ENCODE measurements at places on chromosomes 1 and 21. TPM values are rescaled to one million over a fixed set of nuclear protein-coding genes. Genes with fewer than 3 reads are reported as not detected.

GRCh38 chr1:29105822-29106221 lies 17.9 kb downstream of the TMEM200B start:
- no peak for DNase-seq

- DNase-seq = peak; percentile 23
Measured at GRCh38 chr1:174999936-175000696, at the start of gene CACYBP. CACYBP (plus strand) TSS chr1:174999947; CDS start chr1:175000181, 234 bp downstream.

- DNase-seq = no peak
Measured at GRCh38 chr1:101178688-101179491, 57.9 kb upstream of the S1PR1 start.

GRCh38 chr1:19287436-19288185 lies 959 bp downstream of the AKR7A3 start:
- no peak for DNase-seq

DNA sequence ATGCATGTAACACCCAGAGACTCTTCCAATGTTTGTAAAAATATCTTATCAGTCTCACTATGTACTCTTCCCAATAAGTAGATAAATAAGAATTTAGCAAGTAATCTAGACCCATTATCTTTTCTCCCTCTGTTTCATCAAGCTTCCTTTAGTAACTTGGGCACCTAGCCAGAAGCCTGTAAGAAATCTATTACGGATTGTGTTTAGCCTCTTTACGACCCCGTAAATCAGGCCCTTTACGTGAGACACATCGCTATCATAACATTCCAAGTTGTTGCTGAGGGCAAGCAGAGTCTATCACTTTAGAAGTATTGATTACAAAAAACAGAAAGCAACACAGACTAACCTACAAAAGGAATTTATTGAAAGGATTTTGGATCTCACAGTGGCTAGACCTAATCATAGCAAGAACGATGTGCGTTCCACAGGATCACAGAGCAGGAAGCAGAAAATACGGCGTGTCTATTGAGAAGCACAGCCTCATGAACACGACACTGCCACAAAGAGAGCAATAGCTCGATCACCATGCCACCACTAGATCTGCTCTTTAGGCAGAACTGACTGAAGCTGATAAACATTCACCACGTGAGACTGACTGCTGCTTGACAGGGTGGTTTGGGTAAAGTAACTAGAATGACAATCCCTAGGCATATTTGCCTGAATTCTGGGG lies 922.1 kb downstream of the AMY1C start:
- no peak for DNase-seq

DNA sequence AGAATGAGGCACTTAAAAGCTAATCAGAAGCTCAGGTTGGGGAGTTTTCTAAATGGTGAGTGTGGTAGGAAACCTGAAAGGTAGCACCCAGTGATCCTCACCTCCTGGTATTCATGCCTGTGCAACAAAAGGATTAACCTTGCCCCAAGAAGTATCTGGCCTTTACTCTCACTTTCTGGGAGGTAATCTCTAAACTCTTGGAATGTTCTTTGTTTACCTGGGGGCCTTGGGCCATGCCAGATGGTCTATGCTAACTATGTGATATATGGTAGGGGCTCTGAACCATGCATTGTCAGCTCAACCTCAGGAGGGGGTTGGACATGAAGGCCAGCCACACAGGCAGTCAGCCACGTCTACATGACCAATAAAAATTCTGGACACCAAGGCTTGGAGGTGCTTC lies 24.4 kb upstream of the TRIM33 start:
- DNase-seq = no peak

GRCh38 chr21:42781150-42781970 lies 98.0 kb downstream of the WDR4 start:
- DNase-seq = no peak

DNA sequence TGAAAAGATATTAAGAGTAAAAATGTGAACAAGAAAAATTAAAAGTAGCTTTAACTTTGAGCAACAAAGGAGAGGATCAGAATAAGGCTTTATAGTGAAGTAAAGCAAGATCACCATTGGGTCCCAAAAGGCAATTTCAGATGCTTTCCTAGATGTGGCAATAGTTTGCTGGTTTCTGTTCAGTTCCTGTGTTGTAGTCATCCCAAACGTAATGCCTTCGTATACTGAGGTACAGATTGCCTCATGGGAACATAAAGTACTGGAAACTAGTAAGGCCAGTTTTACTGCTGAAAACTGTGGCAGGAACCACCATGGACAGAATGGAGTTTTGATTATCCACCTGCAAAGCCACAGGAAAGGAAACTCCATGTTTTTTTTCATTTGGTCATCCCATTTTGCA lies 283.5 kb upstream of the SGIP1 start:
- no peak for DNase-seq

GRCh38 chr1:38805036-38805435 lies 54.5 kb downstream of the RRAGC start:
- DNase-seq = no peak

DNA sequence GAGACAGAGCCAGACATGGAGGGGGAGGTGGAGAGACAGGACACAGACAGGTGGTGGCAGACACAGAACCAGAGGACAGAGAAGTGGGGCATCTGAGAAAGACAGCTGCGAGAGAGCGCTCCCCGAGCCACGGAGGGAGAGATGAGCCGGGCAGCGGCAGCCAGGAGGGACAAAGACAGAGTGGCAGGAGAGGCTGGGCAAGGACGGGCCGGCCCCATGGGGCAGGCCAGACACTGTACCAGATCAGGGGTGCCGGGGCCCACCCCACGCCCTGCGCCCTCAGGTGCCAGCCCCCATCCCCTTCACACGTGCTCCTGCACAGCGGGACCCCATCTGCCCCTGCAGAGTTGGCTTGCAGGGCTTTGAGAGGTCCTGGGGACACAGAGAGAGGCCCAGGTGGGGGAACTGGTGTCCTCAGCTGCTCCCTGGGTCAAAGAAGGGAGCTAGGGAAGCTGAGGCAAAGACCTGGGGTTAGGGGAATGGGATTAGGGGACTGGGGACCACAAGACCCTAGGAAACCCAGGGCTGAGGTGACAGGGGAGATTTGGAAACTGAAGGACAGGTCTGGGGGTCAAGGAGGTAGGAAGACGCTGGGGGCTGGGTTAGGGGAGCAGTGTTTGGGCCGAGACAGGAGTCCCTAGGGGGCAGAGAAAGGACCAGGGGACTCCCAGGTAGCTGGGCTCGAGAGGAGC lies 643 bp downstream of the FNDC5 start:
- DNase-seq = no peak

DNA sequence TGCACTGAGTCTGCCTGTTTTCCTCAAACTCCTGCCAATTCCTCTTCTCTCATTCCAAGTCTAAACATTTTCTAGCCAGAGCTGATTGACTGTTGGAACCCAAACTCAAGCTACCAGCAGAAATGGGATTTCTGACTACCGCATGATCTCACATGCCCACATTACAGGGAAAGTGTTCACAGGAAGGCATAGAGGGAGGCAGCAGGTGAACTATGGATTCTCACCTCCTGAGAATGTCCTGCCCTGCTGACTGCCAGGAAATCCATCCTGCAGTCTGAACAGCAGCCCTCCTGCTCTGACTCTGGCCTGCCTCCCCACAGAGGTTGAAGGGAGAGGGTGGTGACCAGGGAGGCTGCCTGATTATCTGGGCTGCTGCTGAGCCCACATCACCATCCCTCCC lies 22.5 kb downstream of the IQGAP3 start:
- DNase-seq = no peak

DNA sequence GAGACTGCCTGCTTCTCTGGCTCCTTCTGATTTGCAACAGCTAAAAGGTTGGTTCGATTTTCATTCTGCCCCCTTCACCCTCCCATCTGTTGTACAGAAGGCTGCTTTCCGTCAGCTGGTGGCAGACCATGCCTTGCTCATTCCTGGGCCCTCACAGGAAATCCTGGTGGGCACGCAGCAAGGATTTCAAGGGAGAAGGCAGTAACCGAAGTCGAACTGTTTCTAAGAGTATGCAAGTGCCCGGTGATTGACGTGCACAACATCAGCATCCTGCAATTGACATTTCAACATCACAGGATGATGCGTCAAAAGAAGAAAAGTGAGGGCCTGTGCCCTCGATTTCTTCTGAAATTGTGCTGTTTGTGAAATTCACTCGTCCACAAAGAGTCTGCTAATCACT lies 83.8 kb downstream of the PLPP3 start:
- no peak for DNase-seq

- no peak for DNase-seq
Measured at GRCh38 chr1:33468967-33469366, 3.5 kb upstream of the ZSCAN20 start.

DNA sequence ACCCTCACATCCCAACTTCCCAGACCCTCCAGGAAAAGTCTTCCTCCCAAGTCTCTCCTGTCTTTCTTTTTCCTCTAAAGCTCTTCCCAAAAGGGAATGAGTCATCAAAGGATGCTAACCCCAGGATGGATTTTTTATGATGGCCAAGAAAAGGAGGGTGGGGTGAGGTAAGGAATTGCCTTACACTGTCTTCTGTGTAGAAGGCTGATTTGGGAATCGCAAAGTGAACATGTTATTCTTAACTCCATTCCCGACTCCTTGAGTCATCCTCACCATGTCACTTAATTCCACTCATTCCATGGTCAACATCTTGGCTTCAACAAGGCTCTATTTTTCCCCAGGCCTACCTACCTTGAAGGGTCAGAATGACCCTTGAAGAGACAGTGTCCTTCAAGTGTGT lies 44.0 kb downstream of the TBX15 start:
- DNase-seq = no peak

- DNase-seq = no peak
Measured at GRCh38 chr1:9321480-9321849, 28.8 kb downstream of the SPSB1 start.

DNA sequence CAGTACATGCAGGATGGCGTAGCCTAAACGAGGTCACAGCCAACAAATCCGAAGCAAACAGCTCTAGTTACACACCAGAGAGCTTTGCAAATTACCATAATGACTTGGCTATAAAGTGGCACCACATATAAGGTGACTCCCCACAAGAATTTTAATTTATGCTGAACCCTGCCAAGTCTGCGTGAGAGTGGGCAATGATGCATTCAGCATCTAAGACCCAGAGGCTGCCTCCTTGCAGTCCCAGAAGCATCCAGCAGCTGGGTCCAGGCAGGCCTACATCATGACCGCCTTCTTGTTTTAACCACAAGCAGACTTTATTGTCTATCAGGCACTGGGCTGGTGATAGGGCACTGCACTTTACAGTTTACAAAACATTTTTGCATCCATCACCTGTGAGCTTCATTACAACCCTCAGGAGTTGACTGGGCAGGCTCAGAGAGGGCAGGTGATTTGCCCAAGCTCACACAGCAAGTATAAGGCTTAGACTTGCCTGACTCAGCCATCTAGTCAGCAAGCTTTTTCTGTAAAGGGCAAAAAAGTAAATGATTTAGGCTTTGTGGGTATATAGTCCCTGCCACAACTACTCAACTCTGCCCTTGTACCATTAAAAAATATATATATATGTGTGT lies 134.6 kb downstream of the GLIS1 start:
- DNase-seq = no peak

GRCh38 chr21:32096411-32096810 lies 182.4 kb downstream of the MIS18A start:
- DNase-seq = no peak

DNA sequence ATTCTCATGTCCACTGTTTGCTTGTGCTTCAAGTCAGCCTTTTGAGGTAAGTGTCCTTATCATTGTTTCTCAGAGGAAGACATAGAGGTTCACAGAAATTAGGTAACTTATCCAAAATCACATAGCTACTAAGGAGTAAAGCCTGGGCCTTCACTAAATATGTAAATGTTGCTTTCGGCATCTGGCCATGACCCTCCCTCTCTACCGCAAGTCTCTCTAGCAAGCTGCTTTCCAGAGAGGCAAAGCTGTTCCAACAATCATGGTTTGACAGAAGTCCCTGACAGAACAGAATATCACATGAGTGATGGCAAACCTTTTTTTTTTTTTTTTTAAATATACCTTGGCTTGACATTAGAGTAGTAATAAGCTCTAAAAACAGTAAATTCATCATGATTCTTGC lies 94.5 kb upstream of the F3 start:
- no peak for DNase-seq

- DNase-seq = no peak
Measured at GRCh38 chr1:35605867-35606182, 32.7 kb downstream of the TFAP2E start.

Gene NOS1AP
- total RNA-seq = 12.7 TPM

Gene CDCA8
- total RNA-seq = 5.5 TPM

Gene GNG12
- 94.3 TPM for total RNA-seq

Gene PTPN22
- 1.1 TPM for total RNA-seq

Gene HSPA13
- 11.3 TPM for total RNA-seq

Gene GABRD
- total RNA-seq = not detected
